ENCODE measurements at places on chromosomes 12 and 14.

DNA sequence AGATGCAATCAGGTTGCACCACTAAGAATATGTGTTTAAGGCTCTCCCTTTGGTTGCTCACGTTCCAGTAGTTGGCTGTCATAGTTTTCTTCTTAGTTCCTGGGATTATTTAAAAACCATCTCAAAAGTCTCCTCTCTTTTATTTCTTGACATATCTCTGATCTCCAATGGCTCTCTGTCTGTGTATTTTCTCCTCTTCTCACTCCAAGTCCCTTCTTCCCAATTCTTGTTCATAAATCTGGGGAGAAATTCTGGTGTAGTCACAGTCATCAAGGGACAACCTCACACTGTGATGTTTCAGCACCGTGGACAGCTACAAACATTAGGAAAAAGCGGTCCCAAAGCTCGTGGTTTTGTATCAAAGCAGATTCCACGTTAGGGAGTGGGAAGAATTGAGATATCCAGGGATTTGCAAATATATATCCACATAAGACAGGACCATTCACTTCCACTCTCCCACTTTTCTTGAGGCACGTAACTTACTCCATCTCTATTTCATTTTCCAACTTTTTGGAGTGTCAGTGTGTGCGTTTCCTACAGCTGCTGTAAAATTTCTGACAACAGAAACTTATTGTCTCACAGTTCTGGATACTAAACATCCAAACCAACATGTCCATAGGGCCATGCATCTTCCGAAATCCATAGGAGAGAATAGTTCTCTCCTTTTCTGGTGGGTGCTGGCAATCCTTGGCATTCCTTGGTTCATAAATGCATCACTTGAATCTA is 80.6 kb upstream of the TMEM233 start:
- DNase-seq = no peak

DNA sequence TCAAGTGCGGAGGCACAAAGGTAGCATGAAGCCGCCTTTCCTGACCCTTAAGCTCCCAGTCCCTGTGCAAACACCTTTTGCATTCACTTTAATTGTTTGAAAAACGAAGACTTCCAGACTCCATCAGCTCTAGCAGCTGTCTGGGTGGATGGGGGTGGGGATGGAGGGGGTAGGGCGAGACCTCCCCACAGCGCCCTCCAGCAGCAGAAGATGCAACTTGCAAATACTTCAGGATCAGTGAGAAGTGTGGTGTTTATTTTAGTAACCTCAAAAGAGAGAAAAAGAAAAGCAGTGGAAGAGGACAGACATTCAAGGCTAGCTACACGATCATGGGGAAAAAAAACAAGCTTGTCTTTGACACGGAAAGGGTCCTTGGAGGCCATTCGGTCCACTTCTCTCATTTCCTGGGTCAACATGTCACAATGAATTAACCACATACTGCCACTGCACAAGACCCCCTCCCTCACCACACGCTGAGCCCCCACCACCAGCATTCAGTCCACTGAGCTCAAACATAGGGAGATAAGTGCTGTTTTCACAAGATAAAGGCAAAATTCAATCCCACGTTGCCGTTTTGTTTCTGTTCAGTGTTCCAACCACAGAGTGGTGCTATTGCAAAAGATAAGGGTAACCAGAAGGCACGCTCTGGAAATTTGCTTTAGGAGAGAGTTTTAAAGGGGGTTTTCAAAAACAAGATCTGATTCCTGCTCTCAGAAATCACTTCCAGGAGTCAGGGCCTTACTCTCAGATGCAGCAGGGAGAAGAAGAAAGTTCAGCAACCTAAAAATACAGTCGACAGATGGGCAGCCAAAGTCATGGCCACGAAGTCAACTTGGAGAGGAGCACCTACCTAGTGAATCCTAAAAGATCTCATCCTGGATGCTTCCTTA is 3.3 kb upstream of the NTF3 start:
- DNase-seq = no peak

- no peak for DNase-seq
These were observed 9.2 kb downstream of the NDUFA12 start for GRCh38 chr12:94994312-94994711.

DNA sequence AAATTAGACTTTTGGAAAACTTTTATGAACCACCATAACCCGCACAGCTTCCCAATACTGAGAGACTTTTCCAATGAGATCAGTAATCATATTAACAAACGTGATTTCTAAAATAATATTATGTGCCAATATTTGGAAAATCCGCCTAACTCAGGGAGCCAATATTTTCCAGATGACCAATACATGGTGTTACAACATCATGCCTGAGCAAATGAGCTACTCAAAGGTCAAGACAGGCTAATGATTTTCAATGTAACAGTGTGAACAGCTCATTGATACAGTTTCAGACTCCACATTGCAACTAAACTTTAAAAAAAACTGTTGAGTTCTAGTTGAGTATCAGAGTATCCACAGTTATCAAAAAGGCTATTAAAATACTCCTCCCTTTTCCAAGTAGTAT is 46.8 kb downstream of the RNF34 start:
- no peak for DNase-seq

DNA sequence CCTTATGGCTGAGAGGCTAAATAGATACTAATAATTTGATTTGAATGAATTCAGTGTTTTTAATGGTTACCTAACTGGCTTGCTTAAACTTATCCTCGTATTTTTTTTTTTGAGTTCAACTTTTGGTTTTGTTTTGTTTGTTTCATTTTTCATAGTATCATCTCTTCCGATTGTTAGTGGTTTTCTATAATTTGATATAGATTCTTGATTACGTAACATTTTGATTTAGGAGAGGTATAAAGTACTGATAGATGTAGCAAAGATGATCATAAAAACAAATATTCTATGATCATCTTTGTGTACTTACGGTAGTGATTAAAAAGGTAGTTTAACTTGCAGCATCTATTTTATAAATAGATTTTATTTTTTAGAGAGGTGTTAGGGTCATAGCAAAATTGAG is 93.0 kb downstream of the ALX1 start:
- DNase-seq = no peak

- DNase-seq = no peak
These were observed 179.3 kb upstream of the BTG1 start for GRCh38 chr12:92324849-92325500.

DNA sequence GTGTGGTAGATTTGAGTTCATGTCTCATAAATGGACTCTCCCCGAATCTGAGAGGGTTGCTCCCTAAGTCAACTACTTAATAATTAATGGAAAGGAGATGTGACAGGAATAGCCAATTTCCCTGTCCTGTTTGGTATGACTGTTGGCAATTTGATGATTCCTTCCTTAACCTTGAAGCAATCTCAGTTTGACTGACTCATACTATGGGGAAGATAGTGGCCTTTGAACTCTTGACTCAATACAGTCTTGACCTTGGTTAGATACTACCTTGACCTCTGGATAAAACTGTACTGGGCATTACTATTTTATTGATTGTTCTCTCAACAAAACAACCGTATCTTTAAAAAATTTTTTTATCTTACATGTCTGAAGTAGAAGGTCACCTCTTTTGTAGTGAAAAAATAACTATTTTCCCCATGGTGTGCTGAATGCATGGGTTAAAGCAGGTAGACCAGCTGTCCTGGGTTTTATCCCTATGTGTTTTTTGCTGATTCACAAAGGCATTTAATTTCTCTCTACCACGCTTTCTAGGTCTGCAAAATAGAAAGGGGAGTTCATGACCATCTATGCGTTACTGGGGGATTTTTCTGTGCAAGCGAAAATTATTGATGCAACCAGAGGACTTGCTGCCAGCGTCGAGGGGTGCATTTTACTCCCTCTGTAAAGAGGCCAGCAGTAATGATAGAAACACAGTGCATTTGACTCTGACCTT is 80.1 kb downstream of the ETV6 start:
- no peak for DNase-seq

- DNase-seq = no peak
These were observed 14.0 kb downstream of the ATF7IP start for GRCh38 chr12:14379508-14379907.

GRCh38 chr12:26938701-26939062 is 412 bp downstream of the FGFR1OP2 start:
- DNase-seq = no peak

- no peak for DNase-seq
These were observed 26.0 kb downstream of the SMUG1 start for GRCh38 chr12:54162741-54163140.

- no peak for DNase-seq
These were observed 252.5 kb downstream of the TMEM132C start for GRCh38 chr12:128519426-128519825.

DNA sequence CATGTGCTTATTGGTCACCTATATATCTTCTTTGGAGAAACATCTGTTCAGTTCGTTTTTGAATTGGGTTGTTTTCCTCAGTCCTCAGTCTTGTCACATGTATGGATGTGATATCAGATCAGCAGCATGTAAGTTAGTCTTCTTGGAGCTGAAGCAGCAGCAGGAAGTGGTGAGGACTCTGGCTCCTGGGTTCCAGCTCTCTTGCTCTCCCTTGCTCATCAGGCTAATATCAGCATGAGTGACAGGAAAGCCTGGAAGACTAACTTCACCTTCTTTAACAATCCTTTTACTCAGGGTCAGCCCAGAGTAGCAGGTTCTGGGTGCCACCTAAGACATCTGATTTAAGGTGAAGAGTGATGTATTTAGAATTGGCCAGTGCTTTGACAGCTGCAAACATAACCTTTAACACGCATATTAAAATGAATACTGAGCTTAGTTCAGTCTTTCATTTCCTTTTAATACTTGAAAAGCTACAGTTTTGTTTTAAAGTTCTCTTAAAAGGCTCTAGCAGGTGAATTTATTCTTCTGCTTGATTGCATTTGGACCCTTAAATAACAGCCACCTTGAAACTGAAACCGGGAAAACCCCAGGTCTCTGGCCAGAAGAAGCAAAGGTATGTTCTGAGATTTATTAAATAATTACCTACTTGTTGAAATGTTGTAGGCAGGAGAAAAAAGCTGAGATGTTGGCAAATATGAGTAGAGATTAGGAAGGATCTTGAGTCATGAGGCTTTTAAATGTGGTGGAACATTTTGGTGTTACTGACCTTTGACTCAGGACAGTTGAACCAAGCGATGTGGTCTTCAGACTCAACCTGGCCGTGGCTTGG is 54.3 kb downstream of the DRAM1 start:
- DNase-seq = no peak

- no peak for DNase-seq
These were observed 2.5 kb upstream of the CACNA2D4 start for GRCh38 chr12:1920971-1921370.

DNA sequence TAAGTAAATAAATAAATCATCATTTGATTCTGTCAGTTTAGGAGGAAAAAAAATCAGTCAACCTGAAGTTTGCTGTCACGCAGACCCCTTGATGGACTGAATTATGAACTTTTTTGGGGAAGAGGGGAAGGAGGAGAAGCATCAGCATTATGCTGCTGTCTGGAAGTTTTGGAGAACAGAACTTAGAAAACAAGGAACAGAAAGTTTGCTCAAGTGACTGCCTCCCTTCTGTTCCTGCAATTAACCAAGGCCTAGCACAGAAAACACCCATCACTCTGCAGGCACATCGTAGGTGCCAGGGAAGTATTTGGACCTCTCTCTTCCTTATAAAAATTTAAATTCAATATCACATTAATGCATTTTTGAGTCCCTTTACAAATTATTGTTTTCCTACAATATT is 283.8 kb downstream of the VRK1 start:
- DNase-seq = no peak

GRCh38 chr12:109542014-109542413 is 31.3 kb downstream of the MMAB start:
- DNase-seq = no peak

GRCh38 chr12:40103043-40103442 is 2.8 kb downstream of the SLC2A13 start:
- DNase-seq = no peak

DNA sequence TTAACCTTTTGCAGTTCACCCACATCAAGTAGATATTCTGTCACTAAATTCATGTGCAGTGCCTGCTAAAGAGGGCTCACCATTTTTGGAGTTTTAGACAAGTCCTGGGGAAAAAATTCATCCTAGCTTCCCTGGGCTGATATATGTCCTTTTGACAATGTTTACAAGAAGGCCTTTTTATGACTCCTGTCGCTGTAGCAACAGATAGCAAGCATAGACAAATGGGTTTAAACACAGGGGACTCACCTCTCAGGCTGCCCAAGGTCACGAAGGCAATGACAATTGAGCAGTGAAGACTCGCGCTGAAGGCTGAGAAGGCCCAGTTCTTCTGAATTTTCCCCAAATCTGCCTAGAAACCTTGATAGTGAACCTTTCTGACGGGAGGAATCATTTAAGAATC is 150.7 kb upstream of the CPM start:
- no peak for DNase-seq

DNA sequence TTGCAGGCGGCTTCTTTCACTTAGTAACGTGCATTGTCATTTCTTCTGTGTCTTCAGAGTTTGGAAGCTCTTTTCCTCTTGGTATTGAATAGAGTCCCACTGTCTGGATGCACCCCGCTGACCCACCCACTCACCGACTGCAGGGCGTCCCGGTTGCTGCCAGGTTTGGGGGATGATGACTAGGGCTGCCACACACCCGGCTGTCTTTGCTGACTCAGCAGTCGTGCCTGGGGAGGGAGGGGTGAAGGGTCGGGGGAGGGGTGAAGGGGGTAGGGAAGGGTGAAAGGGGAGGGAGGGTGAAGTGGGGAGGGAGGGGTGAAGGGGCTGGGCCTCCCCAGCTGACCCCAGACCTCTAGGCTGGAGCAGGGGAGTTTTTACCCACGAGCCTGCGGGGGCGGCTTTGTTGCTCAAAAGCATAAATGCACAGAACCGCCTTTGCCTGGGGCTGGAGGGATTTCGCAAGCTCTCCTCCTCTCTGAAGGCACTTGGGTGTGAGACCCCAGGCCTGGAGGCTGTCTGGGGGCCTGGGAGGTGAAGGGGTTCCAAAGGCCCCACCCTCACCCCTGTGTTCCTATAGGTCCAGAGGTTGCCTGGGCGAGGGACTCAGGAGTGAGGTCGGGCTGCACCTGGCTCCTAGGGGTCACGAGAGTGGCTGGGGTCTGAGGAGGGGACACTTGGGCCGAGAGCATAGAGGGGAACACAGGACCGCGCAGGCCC is 31.3 kb upstream of the ULK1 start:
- no peak for DNase-seq

GRCh38 chr12:42987216-42987650 is 397.7 kb upstream of the PRICKLE1 start:
- no peak for DNase-seq

GRCh38 chr14:100612986-100613385 is 25.8 kb upstream of the BEGAIN start:
- DNase-seq = no peak

GRCh38 chr14:69943084-69943780 is 64.0 kb downstream of the SMOC1 start:
- no peak for DNase-seq

- DNase-seq = no peak
These were observed 110.6 kb upstream of the AMIGO2 start for GRCh38 chr12:47190271-47190750.

- no peak for DNase-seq
These were observed 88.5 kb upstream of the ANO4 start for GRCh38 chr12:100706033-100706432.

DNA sequence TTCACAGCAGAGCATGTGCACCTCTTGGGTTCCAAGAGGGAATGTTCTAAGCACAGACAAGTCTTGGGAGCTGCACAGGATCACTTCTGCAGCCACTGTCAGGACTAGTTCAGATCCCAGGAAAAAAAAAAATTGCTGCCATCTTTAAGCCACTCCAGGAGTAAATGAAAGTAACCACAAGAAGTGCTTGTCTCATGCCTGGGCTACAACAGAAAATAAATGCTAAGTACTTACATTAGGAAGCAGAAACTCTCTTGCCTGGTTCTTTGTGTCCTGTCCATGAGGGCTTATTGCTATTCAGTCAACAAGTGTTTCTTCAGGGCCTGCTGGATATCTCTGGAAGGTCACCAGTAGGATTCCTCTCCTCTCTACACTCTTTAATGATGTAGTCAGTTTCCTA is 176.1 kb downstream of the KTN1 start:
- no peak for DNase-seq

GRCh38 chr14:99576761-99577705 is 27.0 kb downstream of the CCDC85C start:
- no peak for DNase-seq

Data from stimulated activated CD4-positive, alpha-beta T cell treated with anti-CD3 and anti-CD28 coated beads, Interleukin-1b, Interleukin-23, amount 100 ng/mL, for 1 hour (primary cell).